NCI-H1092 (cell line): ENCODE measurements at places on chromosomes 2 and 18.

DNA sequence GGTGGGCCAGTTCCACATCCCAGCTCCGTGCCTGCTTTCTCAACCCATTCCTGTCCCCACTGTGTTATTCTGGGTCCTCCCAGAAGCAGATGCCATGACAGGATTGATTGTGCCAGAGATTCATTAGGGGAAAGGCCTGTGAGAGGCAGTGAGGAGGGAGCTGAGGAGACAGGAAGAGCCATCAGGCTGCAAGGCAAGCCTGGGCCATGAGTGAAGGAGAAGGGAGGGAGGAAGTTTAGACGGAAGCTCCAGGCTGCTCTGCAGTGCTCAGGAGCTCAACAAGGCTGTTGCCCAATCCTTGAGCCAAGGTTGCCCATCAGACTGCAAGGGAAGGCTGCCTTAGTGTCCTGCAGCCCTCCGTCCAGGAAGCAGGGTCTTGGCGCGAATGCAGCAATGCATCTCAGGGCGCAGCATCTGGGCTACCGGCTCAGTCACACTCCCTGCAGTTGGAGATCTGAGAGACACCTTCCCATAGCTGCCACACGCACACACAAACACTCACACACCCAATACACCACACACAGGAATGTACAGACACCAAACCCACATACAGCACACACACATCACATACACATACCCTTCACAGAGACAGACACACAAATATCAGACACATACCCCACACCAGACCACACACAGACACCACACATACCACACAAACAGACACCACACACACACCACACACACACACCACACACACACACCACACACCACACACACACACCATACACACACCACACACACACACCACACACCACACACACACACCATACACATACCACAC lies 139.5 kb upstream of the NDUFV2 start:
- no peak for DNase-seq

GRCh38 chr2:189487283-189488007 lies 46.2 kb downstream of the WDR75 start:
- DNase-seq: no peak

DNA sequence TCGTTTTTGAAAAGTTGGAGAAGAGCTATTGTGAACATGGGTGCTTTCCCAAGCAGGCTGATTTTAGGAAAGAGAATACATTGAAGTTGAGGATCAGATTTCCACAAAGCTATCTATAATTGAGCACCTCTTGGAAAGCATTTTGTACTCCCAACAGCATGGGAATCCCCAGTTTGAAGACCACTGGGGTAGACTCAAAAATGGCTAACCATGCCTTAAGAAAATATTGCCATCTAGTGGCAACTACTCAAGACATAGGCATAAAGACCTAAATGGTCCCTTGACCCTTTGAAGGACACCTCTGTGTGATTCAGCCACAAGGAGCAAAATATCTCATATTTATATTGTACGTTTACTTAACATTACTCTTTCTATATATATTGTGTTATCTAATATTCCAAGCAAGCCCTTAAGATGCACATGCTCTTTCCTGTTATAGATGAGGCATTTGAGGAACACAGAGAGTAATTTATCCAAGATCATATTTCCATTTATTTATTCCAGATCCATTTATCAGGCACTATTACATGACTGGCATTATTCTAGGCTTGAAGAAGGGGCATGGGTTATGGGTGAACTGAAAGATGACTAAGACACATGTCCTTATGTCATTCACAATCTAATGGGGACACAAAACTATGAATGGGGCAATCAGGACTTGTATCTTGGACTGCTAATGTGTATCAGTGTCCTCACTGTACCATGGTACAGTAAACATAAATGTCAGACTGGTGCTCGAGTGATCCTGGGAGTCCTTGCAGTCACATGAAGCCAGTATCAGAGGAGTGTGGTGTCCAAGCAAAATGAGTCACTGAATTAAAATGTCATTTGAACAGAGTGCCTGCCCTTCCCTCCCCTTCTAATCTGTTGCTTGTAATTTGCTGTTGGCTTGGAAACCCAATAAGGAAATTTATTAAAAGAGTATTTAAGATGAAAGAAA lies 121.0 kb upstream of the XPO1 start:
- DNase-seq: no peak

DNA sequence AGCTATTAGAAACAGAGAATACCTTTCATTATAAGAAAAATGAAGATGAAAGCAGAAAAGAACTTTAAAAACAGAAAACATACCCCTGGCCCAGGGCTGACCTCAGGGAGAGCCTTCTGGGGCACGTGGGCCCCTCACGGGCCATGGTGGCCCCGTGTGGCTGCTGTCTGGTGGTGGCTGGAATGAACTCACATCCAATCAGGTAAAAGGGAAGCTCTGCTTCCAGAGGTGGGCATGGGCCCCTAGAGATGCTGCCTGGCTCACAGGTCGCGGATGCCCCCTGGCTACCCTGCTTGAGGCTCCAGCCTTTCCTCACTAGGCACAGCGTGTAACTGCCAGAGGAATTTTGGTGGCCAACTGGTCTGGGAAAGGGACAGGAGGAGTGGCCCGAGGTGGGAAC lies 16.6 kb downstream of the SNORC start:
- DNase-seq: no peak

DNA sequence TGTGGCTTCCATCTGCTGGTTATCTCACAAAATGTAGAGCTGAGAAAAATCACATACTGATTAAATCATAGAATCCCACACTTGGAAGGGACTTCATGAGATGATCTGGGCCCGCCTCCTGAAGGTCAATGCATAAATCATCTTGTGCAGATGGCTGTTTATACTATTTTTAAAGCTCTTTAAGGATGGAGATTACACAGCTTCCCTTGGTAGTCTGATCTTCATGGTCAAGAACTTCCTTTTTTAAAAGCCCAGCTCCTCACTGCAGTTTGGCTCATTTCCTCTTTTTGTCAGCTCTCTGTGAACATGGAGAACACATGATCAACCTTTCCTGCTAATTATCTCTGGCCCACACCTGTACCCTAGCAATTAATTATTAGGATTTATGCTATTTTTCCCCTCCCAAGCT lies 25.9 kb downstream of the GCG start:
- no peak for DNase-seq

DNA sequence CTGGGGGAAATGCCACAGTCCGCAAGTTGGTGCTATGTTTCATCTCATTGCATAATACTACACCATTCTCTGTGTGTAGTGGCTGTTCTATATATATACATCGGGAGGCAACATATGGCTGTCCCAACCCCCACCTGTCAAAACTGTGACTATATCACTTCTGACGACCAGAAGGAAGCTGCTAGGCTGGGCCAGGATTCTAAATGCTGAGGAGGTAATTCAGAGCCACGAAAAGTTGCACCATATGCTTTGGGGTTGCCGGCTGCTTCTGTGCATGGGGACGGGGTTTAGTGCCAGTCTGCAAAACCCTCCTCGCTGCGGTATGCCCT lies 117.3 kb downstream of the MSH2 start:
- no peak for DNase-seq

GRCh38 chr2:30664761-30665358 lies 142.4 kb downstream of the CAPN13 start:
- DNase-seq: no peak

DNA sequence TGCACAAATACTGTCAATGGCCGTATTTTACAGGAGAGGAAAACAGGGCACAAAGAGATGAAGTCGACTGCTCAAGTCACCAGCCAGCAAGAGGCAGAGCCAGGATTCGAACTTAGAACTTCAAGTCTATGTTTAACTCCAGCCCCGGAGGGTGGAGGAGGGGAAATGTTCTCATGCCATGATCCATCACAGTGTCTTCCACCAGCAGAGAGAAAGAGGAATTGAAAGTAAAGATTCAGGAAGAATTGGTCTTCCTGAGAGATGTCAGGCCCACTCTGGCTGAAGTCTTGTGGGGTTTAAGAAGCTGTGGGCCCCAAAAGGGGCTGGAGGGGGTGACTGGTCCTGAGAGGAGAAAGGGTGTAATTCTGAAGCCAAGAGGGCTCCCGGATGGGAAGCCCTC lies 260.0 kb downstream of the TNS1 start:
- no peak for DNase-seq

GRCh38 chr2:53969285-53969967 lies 1.4 kb downstream of the PSME4 start:
- DNase-seq: no peak

GRCh38 chr18:57273194-57273593 lies 79.2 kb upstream of the ST8SIA3 start:
- no peak for DNase-seq

DNA sequence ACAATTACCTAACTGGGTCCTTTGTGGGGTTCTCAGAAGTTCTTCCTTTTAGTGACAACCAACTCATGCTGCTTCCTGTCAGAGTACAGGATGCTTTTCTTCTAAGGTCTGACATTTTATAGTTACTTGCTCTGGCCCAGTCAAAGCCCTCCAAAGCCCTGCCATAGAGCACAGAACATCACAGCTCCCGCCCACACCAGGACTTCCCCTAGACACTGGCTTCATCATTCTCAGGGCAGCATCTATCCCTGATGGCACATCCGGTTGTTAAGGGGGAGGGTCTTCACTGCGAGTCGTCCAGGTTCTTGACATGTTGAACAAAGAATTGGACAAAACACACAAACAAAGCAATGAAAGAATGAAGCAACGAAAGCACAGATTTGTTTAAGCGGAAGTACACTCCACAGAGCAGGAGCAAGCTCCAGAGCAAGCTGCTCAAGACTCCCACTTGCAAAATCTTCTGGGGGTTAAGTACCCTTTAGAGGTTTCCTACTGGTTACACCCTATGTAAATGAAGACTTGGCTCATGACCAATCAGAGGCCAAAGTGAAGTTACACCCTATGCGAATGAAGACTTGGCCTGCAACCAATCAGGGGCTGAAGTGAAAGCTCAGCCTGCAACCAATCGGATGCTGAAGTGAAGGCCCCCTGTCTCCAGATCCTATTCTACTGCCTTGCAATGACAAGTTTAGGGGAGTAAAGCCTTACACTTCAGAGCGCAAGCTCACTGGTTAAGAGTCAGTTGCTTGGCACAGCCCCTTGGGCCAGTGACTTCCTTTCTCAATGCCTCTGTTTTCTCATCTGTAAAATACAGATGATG lies 79.0 kb downstream of the HDAC4 start:
- DNase-seq: no peak

DNA sequence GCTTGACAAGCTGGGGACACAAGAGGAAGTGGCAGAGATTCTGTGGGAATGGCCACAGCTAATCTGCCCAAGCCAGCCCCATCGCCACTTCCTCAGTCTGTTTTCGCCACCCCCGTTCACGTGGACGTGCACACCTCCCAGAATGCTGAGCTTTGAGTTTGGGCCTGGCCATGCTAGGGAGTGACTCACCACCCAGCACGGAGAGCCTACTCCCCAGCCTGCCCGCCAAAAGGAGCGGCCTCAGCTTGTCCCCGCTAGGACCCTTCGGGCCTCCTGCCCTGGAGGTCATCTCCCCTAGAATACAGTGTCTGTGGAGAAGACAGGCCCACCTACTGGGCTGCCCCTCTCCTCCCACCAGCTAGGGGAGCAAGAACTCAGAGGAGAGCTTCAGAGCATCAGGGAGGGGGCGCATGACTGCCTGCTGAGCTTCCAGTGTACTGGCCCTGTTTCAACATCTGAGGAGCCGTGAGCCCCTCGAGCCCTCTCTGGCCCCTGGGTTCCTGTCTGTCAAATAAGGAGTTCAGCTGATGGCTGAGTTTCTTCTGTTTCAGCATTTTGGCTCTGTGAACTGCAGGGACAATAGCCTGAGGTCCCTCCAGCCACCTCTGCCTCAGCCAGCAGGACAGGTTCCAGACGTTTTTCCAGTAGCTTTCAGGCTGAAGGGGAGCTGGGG lies 5.1 kb downstream of the SLC35F6 start:
- DNase-seq: no peak

DNA sequence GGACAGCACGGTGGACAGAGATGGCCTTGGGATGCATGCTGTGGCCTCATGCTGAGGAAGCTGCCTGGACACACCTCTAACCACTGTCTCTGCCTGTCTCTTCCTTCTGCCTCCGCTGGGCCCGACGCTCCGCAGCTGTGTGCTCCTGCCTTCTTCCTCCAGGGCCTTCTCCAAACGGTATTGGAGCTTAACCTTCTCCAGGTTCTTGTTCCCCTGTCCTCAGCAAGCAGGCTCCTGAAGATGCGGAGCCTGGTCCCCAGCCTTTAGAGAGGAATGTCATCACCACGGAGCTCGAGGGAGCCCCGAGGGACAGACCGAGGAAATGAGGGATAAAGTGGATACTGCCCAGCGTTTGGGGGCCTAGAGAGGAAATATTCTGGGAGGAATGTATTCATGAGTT lies 155.1 kb downstream of the DYSF start:
- DNase-seq: no peak

DNA sequence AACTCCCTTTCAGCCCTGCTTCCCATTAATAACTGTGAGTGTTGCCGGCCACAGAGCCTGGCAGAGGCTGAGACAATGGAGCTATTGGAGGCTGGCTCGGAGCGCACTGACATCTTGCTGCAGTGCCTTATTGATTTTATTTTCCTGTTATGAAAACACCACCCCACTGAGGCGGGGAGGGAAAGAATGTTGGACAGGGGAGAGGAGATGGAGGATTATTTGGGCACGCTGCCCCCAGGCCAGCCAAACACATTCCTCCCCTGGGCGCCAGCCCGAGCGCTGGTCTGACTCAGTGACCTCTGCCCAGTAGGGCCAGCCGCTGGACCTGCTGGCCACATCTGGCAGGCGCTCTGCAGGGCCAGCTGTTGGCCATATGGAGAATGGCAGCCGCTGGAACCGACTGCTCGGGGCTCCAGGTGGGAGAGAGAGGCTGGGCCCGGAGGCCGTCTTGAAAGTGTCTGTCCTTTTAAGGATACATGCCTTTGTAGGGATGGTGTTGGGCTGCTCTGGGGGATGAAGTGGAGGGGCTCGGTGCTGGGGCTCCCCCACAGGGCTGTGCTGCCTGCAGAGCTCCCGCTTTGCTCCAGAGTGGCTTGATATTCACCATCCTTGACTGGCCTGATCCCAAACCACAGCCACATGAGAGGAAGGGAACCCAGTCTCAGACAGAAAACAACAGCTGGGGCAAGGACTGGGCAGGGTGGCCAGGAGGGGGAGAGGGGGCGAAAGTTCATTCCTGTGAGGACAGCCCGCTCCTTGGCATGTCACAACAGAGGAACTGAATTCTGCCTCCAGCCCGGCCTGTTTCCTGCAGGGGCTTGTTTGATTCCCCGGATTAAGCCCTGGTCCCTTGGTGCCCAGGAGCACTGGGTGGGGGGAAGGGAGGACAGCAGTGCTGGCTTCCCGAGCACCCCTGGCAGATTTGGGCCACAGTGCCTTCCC lies 179.0 kb downstream of the KLHL29 start:
- DNase-seq: peak; percentile 43

DNA sequence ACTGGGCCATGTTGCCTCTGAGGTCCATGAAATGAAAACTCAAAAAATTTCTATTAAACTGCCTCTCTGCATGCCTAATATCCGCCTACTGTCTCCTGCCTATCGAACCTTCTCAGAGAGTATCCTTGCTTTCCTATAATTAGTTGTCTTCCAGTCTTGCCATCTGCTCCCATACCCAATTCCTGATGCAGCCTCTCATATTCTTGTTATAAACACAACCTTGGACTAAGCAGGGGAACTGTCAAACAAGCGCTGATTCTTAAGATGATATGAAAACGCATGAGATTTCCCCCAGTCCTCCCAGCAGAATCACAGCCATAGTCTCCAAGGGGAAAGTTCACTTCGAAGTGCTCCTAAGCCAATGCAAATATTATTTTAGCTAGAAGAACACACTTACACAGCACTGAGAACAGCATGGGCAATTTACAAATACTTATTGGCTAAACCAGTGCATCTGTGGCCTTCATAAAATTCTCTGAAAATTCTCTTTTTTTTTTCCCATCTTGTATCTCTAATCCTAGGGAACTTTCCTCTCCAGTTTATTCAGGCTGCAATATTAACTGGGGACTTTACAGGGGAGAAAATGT lies 471.6 kb downstream of the MBD2 start:
- DNase-seq: no peak
